ENCODE measurements at places on chromosomes 1 and 21.

DNA sequence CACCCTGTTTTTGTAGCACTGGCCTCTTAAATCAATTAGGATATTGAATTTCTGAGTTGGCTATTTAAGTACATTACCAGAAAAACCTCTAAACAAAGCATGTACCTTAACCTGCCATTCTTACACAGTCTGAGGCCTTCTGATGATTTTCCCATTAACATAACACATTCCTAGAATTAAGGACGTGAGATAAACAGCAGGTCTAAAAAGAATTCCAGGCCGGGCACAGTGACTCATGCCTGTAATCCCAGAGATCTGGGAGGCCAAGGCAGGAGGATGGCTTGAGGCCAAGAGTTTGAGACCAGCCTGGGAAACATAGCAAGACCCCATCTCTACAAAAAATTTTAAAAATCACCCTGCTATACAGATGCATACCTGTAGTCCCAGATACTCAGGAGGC lies 18.0 kb upstream of the LRRC8D start:
- DNase-seq: no peak

- DNase-seq: no peak
These were observed 108.1 kb downstream of the CAMTA1 start for GRCh38 chr1:6893388-6893787.

GRCh38 chr1:184530226-184530625 lies 143.4 kb downstream of the C1orf21 start:
- DNase-seq: no peak

DNA sequence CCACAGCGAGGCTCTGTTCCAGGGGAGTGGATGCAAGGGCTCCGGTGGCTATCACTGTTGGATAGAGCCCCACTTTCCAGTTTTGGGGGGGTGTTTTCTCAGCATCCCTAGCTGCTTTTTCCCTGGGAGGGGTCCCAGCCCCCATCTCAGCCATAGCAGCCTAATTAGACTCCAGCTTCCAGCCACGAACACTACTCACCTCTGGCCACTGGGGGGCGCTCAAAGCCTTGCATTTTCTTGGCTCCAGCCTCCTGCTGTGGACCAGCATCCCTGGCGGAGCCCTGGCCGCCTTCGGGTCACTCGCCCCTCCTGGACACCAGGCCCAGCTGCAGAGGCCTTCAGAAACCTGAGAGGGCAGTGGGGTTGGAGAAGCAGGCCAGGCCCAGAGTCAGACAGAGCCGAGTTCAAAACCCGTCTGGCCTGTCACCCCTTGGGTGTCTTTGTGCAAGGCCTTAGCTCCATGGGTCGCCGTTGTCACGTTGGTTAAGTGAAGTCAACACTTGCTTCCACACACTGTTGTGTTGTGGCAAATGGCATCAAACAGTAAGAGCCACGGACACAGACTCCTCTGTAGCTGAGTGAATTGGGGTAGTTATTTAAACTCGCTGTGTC lies 93.5 kb upstream of the ACTL8 start:
- DNase-seq: peak; percentile 35

DNA sequence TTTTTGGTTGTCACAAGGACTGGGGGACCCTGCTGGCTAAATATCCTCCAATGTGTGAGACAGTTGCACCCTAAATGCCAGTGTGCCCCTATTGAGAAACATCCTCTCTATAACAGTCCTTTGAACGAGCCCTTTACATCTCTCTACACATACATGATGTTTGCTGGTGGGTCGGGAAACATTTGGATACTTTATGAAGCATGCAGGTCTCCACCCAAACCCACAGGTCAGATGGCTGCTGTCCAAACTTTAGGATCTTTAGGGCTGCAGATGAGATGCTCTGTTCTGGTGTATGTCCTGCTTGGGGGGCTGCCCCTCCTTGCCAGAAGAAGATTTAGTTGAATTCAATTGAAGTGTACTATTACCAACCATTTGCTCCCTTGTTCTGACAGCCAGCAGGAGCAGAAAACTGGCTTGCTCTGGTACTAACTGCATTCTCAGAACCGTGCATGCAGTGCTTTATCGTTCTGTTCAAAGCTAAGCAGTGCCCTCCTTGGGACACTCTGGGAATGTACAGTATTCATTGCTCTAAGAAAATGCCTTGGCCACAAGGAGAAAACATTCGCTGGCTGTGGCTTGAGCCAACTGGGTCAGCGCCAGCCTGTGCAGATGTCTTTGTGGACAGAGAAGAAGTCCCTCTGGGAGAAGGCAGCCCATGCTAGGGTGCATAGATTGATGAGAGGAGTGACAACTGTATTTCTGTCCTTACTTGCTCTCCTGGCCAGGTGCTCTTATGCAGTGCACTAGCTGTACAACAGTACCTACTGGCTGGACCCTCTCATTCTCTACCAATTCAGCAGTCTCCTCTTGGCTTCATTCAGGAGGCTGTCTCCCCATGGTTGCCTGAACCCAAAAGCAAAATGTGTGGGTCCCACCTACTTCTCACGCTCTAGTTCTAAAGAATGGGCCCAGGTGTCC lies 61.4 kb upstream of the DIRAS3 start:
- DNase-seq: no peak

GRCh38 chr1:241932845-241933244 lies 24.7 kb upstream of the BECN2 start:
- DNase-seq: no peak

- DNase-seq: no peak
These were observed 68.1 kb downstream of the VWA5B1 start for GRCh38 chr1:20358761-20359263.

DNA sequence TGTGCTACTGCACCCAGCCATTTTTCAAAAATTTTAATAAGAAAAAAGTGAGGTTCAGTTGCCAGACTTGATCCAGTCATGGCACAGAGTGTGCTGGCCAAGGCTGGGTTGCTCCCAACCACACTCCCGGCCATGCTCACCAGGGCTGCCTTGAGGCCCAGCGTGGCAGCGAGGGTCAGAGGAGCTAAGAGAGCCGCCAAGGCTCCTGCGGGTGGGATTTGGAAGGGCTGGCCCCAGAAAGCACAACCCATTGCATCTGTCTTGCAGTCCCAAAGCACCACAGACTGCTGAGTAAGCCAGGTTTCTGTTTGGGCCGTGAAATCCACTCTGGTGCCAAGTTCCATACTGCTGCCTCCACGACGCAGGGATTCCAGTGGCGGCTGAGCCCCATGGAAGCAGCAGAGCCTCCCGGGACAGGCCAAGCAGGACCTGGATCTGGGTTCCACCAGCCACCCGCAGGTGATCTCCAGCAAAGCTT lies 22.6 kb downstream of the ZBTB17 start:
- no peak for DNase-seq

- DNase-seq: no peak
These were observed 224.9 kb upstream of the COA6 start for GRCh38 chr1:234148350-234148749.

DNA sequence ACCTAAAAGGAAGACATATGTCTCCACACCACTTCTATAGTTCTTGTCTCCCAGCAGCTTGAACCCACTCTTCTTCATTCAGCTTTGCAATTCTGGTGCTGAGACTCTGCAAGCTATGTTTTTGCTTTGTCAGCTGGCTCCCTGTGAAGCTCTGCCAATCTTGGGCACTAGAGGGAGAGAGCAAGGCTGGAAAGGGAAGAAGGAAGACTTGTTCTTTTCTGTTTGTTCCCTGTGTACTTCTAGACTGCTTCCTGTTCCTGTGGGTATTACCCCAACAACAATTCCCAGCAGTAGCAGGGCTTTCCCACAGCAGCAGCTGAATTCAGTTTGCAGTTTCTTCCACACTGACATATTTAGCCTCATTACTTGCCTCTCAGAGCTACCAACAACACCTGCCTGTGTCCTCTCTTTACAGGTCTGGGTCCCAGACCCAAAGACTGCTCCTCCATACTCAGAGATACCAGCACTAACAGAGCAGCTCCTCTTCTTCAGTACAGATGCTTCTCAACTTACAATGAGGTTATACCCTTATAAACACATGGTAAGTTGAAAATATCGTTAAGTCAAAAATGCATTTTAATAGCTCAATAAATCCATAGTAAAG lies 275.2 kb upstream of the NEGR1 start:
- DNase-seq: no peak

GRCh38 chr1:2840036-2840809 lies 38.7 kb upstream of the TTC34 start:
- DNase-seq: peak; percentile 23

DNA sequence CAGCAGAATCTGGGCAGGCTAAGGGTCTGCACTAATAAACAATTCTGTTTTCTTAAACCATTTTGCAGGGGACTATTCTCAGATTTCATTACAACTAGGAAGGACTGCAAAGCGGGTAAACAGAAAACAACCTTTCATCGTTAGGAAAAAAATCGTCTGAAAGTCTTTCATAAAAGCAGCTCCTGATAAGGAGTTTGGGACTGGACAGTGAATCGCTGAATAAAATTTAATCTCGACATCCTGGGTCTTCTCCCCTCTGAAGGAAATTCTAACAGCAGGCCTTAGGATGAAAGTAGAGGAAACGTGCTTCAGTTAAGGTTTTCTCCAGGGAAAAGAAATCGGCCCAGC lies 471 bp upstream of the MTF2 start:
- no peak for DNase-seq

DNA sequence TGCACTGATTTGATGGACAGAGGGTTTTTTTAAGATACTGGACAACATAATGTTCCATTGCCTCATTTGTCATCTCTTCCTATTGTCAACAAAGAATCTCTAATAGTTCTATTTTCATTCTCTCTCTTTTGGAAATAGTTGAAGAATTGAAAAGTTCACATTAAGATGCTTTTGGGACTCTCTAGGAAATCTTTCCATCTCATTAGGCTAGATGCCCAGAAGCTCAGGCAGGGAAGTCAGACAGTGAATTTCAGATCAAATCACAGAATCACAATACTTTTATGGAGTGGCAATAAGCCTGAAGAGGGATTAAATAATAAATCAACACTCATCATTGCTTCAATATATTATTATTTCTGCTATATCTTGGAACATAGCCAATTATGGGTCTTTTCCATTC lies 29.2 kb downstream of the NEGR1 start:
- no peak for DNase-seq

DNA sequence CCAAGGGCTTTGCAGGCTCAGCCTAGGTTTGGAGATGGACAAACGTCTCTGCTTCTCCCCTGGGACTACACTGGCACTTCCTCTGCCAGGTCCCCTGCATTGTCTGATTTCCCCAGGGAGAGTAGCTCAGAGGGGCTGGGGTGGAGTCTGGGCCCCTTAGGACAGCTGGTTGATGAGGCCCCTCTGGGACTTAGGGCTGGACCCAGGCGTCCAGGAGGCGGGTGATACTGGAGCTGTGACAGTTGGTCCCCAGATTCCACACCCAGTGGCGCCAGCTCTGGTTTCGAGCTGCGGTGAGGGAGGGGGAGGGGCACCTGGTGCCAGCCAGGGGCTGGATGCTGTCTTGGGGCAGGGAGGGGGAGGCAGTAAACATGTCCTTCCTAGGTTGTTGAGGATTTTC lies 7.4 kb upstream of the MEX3A start:
- DNase-seq: no peak

- no peak for DNase-seq
These were observed 1.2 kb downstream of the LMOD1 start for GRCh38 chr1:201945157-201945556.

GRCh38 chr1:154349121-154349520 lies 23.8 kb downstream of the ATP8B2 start:
- no peak for DNase-seq

GRCh38 chr1:169364948-169365347 lies 2.6 kb downstream of the NME7 start:
- no peak for DNase-seq

GRCh38 chr1:214364786-214365295 lies 83.9 kb downstream of the SMYD2 start:
- no peak for DNase-seq

DNA sequence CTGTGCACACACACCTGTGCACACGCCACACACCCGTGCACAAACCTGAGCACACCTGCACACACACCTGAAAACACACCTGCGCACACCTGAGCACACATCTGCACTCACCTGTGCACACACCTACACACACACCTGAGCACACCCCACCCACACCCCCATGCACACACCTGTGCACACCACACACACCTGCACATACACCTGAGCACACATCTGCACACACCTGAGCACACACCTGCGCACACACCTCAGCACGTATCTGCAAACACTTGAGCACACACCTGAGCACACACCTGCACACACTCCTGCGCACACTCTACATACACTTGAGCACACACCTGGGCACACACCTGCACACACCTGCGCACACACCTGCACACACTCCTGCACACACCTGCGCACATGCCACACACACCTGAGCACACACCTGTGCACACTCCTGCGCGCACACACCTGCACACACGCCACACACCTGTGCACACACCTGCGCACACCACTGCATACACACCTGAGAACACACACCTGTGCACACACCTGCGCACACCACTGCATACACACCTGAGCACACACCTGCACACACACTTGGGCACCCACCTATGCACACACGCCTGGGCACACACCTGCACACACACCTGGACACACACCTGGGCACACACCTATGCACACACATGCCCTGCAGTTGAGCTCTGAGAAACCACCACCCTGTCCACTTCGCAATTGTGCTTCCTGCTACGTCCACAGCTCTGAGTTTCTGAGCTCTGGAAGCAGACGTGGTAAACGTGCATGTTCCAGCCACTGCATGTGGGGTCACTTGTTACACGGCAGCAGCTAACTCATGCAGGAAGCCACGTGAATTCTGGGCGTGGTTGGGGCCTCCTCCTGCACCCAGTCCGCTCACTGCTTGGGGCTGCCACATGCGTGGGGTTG lies 8.0 kb upstream of the C1orf159 start:
- no peak for DNase-seq

- no peak for DNase-seq
These were observed 567.7 kb upstream of the RGS18 start for GRCh38 chr1:191590578-191590977.

- no peak for DNase-seq
These were observed 844.1 kb downstream of the LTN1 start for GRCh38 chr21:28148400-28149064.

GRCh38 chr1:174799136-174799479 lies 200.6 kb upstream of the CACYBP start:
- DNase-seq: no peak

DNA sequence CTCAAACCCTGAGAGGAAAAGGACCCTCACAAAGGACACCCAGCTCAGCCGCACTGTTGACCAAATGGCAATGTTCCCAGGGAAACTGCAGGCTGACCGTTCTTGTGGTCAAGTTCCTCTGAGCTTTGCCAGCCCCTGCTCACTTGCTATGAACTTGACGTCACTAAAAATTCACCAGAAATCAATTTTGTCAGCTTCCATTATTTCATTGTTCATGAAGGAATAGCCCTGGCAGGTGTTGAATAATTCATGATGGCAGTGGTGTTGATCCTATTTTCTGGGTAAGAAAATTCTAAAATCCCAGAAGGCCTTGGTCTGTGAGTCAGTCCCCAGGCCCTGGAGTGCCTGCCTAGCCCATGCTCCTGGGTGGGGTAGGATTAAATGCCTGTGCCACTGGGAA lies 318.9 kb downstream of the ZNF326 start:
- no peak for DNase-seq

- no peak for DNase-seq
These were observed 48.8 kb downstream of the ZBTB40 start for GRCh38 chr1:22500471-22500870.

GRCh38 chr1:42531043-42531442 lies 68.0 kb downstream of the CCDC30 start:
- no peak for DNase-seq
